ENCODE measurements at places on chromosomes 7 and 10. TPM values are rescaled to one million over a fixed set of nuclear protein-coding genes. Genes with fewer than 3 reads are reported as not detected.

DNA sequence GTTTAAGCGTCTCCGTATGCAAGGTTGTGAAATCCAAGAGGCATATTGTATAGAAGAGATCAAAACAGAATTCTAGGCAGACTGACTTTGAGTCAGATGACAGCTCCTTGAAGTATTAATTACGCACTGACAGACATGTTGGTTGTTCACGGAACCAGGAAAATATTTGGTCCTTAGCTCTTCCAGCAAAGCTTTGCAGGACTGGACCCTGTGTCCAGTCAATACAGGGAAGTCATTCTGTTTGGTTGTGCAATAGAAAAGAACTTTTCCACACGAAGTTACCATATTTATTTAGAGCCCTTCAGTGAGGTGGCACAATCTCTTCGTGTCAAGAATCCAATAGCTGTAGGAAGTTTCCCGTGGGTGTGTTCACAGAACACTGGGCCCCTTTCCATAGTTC lies 205.3 kb downstream of the ARHGAP21 start:
- no peak for DNase-seq

DNA sequence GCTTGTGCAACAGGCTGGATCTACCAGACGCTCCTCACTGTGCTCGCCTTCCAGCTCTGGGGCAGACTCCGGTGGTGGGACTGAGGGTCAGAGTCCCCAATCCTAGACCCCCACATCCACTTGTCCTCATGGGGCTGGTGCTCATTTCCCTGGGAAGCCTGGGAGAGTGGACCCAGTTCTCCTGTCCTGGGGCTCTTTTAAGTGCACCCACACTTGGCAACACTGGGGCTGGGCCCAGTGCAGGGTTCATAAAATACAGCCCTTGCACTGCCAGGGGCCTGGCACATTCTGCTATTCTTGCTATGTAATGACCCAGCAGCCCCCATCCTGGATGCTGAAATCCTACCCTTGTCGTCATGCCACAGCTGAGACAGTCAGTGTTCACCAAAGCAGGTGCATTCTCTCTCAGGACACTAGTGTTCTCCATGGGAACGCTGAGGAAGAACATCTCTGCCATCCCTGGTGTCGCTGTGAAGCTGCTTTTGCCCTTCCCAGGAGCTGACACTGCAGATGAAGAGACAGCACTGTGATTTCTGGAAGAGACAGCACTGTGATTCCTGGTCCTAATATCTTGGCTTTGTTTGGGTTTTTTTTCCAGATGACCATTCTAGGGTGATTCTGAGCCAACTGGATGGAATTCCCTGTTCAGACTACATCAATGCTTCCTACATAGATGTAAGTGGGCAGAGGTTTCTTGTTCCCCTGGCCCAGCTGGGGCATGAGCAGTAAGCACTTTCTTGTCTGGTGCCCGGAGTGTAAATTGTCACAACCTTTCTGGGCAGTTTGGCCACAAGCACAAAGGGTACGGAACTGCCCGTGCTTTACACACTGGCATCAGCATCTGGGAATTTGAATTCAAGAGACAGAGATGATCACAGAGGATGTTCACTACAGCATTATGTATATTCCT lies 65.6 kb downstream of the MKI67 start:
- DNase-seq, result no peak

TBC1D12 gene
- polyA plus RNA-seq, result 10.7 TPM

DNAH11 gene
- 0.13 TPM for polyA plus RNA-seq

GRCh38 chr7:153381275-153382040 lies 621.9 kb downstream of the ACTR3B start:
- peak; percentile 42 for DNase-seq

GPR15LG gene
- polyA plus RNA-seq, result not detected

- peak; percentile 12 for DNase-seq
These were observed 165.8 kb upstream of the PRSS1 start for GRCh38 chr7:142583446-142583845.

DNA sequence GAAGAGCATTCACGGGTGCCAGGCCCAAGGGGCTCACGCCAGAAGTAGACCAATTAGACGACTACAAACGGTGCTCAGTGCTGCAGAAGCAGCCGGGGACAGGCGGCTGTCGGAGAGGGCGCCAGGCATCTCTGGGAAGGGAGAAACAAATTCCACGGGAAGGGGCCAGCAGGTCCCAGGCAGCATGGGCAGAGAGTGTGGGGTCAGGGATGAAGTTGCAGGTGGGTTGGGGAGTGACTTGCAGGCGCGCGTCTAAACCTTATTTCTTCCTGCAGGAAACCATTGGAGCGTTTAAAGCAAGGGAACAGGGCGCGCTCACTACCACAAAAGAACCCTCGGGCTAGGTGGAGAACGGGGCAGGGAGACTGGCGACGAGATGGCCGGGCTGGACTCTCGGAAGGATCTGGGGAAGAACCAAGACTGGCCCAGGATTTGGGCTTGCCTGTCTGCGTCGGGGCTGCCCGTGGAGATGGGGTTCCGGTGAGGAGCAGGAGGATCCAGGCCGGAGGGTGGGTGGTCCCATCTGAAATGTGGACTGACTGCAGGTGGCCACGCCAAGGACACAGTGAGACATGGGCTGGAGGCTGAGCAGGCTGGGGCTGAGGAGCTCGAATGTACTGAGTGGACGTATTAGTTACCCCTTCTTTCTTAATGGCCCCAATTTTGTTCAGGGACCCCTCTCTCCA lies 116.3 kb upstream of the DIP2C start:
- DNase-seq, result no peak

ATOH7 gene
- 0.22 TPM for polyA plus RNA-seq

GRCh38 chr10:123132576-123133477 lies 2.9 kb upstream of the HMX3 start:
- DNase-seq, result peak; percentile 87

- no peak for DNase-seq
These were observed 77.2 kb upstream of the PLXNA4 start for GRCh38 chr7:132653366-132653930.

DNA sequence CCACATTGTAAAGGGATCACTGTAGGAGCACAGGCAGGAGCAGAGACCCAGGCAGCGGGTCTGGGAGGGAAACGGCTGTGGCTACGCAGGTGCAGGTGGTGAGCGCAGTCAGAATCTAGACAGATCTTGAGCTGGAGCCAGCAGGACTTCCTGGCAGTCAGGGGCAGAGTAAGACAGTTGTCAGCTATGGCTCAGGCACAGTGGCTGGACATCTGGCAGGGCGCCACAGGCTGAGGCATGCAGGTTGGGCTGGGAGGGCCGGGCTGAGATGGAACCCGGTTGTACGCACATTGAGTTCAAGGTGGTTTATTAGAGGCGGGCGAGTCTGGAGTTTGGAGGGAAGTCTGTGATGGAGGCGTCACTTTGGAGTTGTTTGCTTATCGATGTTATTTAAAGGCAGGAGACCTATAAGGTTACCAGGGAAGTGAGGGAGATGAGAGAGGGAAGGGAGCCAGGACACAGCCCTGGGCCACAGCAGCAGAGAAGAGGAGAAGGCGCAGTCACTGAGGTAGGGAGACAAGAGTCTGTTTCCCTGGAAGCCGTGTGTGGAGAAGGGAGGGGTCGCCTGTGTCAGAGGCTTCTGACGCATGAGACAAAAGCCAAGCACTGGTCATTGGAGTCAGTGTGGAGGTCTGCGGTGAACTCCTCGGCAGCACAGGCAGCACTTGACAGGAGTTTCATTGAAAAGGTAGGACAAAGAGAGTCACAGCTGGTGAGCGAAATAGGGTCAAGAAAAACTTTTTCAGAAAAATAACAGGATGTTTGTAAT lies 73.8 kb downstream of the LANCL2 start:
- DNase-seq, result peak; percentile 8

GRCh38 chr7:64544010-64544409 lies 18.9 kb downstream of the ZNF680 start:
- DNase-seq, result no peak

DNA sequence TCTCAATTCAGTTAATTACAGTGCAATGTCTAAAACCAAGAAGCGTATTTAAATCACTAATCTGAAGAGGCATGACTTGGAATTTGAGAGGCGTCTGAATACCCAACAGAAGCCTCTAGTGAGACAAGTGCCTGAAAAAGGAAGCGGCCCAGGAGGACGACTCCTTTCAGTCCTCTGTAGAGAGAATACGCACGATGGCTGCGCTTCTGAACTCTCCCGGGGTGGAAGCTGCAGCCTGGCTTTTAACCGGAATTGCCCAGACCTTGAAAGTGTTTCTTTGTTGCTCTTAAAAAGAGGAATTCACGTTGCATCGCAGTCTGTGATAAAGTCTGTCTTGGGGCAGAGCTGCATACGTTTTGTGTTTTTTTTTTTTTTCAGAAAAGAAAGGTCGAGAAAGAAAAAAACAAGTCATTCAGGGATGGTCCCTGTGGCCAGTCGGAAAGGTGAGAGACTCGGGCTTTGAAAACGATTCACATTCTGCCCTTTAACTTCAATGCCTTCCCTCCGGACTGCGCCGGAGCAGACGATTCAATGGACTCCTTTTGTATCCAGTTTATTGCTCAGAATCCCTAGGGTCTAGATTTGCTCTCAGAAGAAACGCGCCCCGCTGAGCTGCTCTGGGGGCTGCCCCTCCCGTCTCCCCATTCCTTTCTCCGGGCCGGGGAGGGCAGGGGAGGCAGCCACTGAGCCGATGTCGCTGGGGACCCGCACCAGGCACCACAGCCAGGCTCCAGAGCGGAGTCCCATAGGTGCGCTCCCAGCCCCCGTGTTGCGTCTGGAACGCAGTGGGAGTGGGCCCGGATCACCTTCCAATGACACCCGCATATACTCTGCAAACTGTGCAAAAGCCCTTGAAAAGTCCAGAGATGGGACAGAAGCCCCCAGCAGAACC lies 994 bp upstream of the PTF1A start:
- DNase-seq, result no peak

DNA sequence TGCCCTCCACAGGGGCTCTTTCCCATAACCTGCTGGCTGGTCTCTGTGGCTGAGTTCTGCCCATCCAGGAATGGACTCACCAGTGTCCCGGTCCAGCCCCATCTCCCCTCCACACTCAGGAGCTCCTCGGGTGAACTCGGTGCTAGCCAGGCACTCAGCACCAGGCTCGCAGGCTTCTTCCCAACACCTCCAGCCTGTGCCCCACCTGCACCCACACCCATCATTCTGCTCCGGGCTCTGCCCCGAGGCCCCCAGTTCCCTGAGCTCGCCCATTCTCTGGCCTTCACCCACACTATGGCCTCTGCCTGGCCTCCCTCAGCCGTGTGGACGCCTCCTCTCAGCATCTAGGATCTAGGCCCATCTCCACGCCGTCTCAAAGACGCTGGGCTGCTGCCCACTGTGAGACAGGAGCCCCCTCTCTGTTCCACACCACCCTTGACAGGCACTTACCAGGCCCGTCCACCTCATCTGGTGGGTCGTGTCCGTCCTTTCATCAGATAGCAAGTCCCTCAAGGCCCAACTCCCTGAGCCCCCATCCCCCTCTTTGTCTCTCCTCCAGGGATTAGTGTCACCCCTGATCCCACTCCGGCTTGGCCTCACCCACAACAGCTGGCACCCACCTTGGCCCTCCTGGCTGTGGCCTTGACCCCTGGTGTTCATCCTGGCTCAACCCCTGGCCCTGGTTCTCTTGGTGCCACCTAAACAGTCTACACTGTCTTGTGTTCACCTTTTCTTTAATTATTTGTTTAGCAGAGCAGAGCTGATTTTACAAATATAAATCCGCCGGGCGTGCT lies 76.0 kb upstream of the FAM20C start:
- no peak for DNase-seq

GRCh38 chr7:64618785-64619456 lies 47.0 kb upstream of the ZNF107 start:
- DNase-seq, result no peak

GRCh38 chr7:120273476-120273975 lies 551 bp downstream of the KCND2 start:
- DNase-seq, result peak; percentile 40

GRCh38 chr7:100983451-100984187 lies 14.3 kb downstream of the MUC12 start:
- no peak for DNase-seq

GRCh38 chr7:158587162-158588084 lies at the start of gene PTPRN2:
TSS of gene PTPRN2 (minus strand) at chr7:158587823.
- peak; percentile 32 for DNase-seq

ZDHHC6 gene
- polyA plus RNA-seq, result 29.3 TPM

DNA sequence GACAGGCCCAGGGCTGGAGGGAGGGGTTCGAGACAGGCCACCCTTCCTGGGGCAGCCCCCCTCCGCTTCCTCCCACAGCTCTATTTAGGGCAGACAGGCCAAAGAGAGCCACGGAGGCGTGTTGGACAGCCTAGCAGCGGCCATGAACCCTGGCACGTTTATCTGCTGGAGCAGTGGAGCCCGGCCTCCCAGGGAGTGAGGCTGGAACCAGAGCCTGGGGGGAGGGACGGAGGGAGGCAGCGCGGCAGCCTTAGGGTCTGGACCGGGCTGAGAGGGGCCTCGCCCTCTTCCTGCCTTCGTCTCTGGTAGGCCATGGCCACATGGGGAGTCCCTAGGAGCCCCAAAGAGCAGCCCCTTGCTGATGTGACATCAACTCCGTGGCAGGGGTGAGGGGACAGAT lies 17.1 kb downstream of the UNCX start:
- no peak for DNase-seq

FANK1 gene
- polyA plus RNA-seq, result 0.56 TPM

DNA sequence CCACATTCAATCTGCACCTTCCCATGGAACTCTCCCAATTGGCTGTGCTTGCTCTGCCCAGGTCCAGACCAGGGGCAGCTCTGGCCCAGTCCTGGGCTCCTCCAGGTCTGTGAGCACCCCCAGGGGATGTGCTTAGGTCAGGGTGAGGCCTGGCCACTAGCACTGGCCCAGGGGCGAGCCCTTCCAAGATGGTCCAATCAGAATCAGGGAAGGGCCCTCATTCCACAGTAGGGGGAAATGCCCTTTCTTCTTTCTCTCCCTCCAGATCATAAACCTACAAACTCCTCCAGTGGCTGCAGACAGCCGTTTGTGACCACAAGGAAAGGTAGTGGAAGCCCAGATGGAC lies 157.0 kb downstream of the PRKAG2 start:
- no peak for DNase-seq

- no peak for DNase-seq
These were observed 4.3 kb downstream of the TTYH3 start for GRCh38 chr7:2635810-2636701.

DNA sequence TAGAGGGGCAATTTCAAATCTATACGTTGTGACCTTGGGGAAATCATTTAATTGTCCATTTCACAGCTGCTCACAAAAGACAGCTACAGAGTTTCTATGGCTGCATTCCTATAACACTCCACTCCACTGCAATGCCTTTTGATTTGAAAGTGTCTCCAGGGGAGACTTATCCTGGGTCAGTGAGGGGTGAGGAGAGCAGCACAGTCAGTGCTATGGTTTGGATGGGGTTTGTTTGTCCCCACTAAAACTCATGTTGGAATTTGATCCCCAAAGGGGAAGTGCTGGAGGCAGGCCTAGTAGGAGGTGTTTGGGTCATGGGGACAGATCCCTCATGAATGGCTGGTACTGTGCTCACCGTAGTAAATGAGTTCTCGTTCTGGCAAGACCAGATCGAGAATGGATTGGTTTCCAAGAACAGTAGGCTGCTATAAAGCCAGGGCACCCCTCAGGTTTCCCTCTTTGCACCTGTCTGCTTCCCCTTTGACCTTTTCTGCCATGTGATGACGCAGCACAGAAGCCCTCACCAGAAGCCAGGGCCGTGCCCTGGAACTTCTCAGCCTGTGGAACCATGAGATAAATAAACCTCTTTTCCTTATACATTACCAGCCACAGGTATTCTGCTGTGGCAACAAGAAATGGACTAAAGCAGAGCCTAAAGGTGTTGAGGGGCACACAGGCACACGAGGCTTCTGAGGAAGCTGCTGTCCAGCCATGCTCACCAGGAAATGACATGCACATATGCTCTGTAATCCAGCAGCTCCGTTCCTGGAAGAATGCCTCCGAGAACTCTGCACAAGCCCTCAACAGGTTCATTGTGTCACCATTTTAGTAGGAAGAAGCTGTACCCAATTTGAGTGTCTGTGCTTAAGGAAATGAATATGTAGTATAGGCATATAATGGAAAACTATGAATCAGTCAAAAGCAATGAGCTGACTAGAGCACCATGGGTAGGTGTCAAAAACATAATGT lies 5.0 kb upstream of the PAPOLB start:
- no peak for DNase-seq
